ENCODE measurements at places on chromosomes 7 and 10. TPM values are rescaled to one million over a fixed set of nuclear protein-coding genes. Genes with fewer than 3 reads are reported as not detected.

The ELN gene
- total RNA-seq, result 4.9 TPM

The ATG9B gene
- 16.7 TPM for total RNA-seq

The THAP5 gene
- total RNA-seq, result 10.4 TPM

The LDB3 gene
- total RNA-seq, result 0.56 TPM

The GPR146 gene
- 2.3 TPM for total RNA-seq

The PANK1 gene
- 5.7 TPM for total RNA-seq

The TMEM178B gene
- 4.0 TPM for total RNA-seq

The ATOH7 gene
- not detected for total RNA-seq

The SCD gene
- 297 TPM for total RNA-seq

The CALML5 gene
- 16.6 TPM for total RNA-seq

The GIMAP2 gene
- total RNA-seq, result 1.1 TPM

The NYAP1 gene
- total RNA-seq, result 0.16 TPM

The CALN1 gene
- total RNA-seq, result 0.24 TPM

The PAPOLB gene
- total RNA-seq, result not detected

GRCh38 chr7:620885-621284 is 101.2 kb upstream of the PDGFA start:
- ATAC-seq, result no peak

DNA sequence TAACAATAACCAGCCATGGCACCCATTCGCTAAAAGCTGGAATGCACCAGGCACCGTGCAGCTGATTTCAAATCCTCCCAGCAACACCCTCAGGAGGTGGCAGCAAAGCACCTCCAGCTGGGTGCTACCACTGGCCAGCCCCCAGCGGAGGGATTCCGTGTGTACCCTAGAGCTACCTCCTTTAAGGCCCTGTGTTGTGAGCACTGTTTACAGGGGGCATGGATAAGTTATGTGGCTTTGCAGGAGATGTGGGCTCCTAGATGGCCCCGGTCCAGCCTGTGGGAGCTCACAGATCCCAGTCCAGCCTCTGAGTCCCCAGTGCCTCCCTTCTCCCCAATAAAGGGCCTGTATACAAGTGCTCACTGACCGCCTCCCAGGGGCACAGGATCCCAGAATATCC is 27.1 kb downstream of the TNRC18 start:
- peak; percentile 46 for ATAC-seq

DNA sequence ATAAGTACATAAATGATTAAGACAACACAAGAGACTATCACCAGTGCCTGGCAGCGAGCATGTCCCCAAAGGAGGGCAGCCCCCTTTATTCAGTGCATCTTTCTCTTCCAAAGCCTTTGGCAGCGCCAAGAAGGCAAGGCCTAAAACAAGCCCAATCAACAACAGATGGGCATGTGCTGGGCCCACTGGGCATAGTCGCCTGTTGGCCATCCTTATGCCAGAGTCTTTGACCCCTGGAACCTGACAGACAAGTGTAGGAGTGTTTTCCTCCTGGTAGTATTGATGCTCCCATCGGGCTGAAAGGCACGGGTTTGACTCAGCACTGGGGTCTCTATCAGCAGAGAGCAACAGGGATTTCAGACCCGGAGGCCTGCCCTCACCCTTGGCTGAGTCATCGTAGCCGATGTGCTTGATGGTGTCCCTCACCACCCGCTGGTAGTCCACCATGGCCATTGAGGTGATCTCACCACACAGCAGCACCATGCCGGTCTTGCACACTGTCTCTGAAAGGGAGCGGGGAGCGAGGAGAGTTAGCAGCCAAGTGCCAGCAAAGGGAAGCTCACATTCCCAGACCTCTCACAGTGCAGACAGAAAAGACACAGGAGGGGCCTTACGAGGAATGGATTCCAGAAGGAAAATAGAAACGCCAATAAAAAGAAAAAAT is 5.8 kb downstream of the MAT1A start:
- ATAC-seq, result no peak

DNA sequence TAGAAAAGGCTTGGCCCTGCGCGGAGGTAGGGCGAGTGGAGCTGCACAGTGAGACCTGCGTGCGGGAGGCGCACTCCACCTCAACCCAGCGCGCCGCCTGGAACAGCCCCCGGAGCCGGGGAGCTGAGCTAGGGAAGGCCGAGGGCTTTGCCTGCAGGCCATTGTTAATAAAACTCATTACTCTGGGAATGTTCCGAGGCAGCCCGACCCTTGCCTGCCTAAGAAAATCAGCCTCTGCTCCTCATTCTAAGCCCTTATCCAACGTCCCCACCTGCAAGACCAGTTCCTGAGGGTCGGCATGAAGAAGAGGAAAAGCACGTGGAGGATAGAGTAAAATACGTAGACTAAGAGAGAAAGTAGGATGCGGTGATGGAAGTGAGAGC is 55.3 kb downstream of the C7orf25 start:
- no peak for ATAC-seq

- ATAC-seq, result peak; percentile 59
Measured at GRCh38 chr7:37052705-37053104, 328.4 kb upstream of the AOAH start.

DNA sequence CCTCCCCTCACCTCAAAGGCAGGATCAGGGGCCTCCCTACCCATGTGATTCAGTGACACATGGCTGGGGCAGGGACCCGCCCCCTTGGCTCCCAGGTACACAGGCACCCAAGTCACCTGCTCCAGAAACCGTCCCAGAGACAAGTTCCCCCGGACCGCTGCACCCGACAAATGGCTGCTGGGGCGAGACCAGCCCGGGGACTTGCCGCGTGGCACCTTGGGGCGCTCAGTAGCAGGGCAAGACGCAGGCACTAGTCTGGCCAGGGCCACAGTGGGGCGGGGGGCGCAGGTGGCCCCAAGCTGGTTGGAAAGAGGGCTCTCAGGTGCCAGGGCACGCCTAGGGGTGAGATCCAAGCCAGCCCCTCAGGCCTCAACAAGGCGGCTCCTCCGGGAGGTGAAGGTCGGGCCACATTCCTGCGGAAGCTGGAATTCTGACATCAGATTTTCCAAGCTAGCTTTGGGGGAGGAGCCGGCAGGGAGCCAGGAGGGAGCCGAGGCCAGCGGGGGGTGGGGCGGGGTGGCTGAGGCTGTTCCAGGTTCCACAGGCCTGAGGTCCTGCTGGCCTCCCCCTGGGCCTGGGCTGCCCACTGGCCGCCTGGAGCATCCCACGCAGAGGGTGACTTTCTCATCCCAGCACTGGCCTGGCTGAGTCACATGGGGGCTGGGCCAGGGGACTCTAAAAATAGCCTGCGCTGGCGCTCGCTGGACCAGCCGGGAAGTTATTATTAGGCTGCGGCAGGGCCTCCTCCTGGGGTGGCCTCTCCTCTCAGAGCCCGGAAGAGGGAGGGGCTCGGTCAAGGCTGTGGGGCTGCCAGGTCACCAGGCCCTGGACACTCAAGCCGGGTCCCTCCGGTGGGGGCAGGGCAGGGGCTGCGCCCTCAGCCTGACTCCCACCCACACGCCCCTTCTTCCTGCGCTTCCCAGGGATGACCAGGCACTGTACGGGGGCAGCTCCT is 20.5 kb upstream of the INPP5A start:
- peak; percentile 68 for ATAC-seq

DNA sequence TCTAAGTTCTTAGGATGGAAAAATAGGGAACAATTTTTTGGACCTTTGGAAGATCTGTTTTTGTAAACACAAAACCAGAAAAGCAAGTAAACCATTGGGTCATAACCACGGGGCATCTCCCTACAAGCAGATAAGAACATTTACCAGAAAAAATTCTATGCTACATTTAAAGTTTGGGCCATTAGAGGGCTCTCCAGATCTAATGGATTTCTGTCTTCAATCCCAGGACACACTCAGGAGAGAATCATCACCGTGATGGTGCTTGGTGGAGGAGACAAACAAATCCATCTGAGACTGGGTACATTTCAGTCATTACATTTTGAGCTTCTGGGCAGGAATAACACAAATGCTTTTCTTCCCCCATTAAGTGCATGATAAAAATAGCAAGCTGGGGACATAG is 178.4 kb upstream of the TARP start:
- no peak for ATAC-seq

GRCh38 chr10:1050554-1050953 is 1.6 kb upstream of the IDI1 start:
- ATAC-seq, result peak; percentile 48

DNA sequence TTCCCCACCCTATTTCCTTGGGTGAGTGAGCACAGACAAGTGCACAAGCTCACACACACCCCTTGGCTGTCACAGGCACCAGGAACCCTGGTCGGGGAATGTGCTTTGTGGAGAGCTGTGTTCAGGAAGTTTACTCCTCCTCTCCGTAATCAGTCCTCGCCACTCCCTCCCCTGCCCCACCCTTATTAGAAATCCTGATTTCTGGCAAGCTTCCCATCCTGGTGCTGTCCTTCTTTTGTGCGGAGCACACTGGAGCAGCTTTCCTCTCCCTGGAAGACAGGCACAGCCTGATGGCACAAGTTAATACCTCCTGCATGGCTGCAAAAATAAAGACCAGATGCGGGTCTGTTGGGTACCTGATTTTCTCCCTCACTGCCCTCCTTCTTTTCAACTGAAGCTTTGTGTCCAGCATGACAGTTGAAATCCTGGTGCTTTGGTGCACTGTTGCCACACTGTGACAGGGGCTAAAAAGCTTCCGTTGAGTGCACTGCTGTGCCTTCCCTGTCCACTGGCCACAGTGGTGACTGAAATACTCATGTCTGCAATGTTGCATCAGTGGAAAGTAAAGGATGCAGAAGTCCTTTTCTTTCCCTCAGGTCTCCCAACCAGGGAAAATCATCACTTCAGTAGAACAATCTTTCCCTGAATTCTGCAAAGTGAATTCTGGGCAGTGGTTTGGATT is 55.0 kb downstream of the LRRC4 start:
- ATAC-seq, result peak; percentile 99

DNA sequence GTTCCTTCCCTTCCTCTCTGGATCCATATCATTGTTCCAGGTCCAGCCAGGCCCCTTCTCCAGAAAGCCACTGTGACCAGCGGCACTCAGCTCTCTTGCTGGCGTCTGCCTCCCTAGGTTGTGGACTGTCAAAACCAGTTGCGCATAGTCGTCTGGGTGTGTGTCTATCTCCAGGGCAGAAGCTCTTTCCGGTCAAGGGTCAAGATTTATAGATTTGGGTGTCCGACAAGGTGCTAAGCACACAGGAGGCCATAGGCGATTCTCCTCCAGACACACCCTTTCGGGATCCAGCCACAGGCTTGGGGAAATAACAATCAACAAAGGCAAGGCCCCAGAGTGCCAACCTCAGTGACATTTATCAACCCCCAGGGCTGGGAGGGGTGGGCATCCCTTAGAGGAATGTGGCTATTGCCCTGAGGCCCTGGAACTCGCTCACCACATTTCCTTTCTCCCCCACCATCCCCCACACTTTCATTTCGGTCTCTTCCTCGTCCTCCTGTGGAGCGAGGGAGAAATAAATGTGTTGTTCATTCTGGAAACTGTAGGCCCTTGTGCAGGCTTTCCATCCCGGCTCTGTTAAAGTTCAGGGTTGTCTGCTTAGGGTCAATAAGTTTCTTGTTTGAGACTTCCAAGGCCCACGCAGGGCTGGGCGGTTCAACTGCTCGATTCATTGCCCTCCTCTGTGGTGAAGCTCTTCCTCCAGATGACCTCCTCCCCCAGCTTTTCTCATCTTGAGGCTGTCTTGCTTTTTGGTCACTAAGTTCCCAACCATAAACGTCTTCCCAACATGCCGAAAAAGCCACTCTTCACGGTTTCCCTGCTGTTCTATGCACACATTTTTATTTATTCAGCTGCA is 57.9 kb downstream of the AFAP1L2 start:
- no peak for ATAC-seq

- ATAC-seq, result no peak
Measured at GRCh38 chr10:30056767-30057355, 2.5 kb downstream of the JCAD start.

DNA sequence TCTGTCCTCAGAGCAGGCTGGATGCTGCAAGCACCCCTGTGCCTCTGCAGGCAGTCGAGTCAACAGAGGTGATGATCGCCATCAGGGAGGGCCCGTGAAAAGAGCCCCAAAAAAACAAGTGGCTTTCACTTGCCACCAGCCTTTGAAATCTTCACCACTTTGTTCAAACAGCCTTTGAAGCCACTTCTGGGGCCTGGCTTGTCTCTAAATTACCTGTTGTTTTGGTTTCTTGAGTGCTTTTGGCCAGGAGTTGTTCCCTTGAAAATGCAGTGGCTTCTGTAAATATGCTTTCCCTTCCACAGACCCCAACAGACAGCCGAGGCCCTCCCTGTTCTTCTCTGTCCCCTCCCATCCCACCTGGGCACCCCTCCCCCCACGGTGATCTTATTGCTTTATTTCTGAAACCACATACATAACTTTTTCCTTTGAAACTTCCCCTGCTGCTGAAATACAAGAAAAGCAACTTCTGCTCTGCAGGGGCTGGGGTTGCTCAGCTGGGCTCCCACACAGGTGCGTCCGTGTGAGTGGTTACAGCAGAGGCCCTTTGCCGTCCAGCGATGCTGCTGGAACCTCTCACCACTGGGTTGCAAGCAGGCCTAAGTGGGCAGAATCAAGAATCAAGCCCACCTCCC is 283.8 kb upstream of the SHH start:
- ATAC-seq, result no peak

- ATAC-seq, result peak; percentile 90
Measured at GRCh38 chr10:65751218-65751617, 1174.6 kb upstream of the LRRTM3 start.

DNA sequence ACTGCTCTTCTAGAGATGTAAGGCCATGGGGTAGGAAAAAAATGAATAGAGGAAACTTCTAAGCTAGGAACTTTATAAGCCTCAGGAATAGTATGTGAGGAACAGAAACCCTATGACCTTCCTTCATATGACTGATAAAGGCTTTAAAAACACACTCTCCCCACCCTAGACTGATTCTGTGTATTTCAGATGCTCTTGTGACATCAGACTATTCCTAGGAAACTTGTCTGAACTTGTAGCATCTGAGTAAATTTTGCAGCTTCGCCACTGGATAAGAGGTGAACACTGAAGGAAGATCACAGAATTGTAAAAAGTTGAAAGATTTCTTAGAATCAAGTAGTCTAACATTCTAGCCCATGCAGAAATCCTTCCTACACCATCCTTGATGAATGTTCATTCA is 31.0 kb upstream of the CBLL1 start:
- no peak for ATAC-seq

GRCh38 chr7:127578036-127578684 is 7.2 kb downstream of the GCC1 start:
- ATAC-seq, result no peak

- ATAC-seq, result no peak
Measured at GRCh38 chr10:101709359-101710058, 14.5 kb upstream of the FBXW4 start.

GRCh38 chr10:55063811-55064210 is 262.8 kb upstream of the PCDH15 start:
- ATAC-seq, result no peak

- peak; percentile 77 for ATAC-seq
Measured at GRCh38 chr10:97278491-97278989, 13.9 kb downstream of the ARHGAP19 start.
